Dermis blood vessel endothelial cell (primary cell): ENCODE measurements at places on chromosomes 11 and 22. TPM values are rescaled to one million over a fixed set of nuclear protein-coding genes. Genes with fewer than 3 reads are reported as not detected.

Gene LARGE1
- total RNA-seq = 7.2 and 14.0 TPM in 2 replicates

Gene MRPL48
- total RNA-seq = 24.3 and 30.4 TPM in 2 replicates

Gene TMPRSS5
- 0.14 and 0.17 TPM in 2 replicates for total RNA-seq

DNA sequence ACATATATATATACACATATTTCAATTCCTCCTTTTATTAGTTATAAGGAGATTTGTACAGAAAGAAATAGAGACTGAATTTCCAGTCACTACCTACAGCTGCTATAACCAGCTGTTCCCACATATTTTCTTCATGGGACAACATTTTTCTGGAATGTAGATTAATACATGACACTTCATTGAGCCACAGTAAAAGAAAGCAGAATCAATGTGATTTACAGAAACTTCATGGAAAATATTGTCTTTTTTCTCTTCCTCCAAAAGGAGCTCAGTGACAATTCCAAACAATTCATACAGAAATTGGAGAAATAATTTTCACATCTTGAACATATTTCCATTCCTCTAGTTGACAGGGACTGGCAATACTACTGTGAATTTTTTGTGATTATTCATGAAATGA is 249.2 kb downstream of the DLG2 start:
- DNase-seq = no peak

GRCh38 chr11:69878927-69879728 is 59.9 kb upstream of the FGF3 start:
- no peak for DNase-seq

Gene CTSD
- 383 and 407 TPM in 2 replicates for total RNA-seq

GRCh38 chr11:96055706-96056387 is 131.9 kb upstream of the MTMR2 start:
- DNase-seq = no peak

DNA sequence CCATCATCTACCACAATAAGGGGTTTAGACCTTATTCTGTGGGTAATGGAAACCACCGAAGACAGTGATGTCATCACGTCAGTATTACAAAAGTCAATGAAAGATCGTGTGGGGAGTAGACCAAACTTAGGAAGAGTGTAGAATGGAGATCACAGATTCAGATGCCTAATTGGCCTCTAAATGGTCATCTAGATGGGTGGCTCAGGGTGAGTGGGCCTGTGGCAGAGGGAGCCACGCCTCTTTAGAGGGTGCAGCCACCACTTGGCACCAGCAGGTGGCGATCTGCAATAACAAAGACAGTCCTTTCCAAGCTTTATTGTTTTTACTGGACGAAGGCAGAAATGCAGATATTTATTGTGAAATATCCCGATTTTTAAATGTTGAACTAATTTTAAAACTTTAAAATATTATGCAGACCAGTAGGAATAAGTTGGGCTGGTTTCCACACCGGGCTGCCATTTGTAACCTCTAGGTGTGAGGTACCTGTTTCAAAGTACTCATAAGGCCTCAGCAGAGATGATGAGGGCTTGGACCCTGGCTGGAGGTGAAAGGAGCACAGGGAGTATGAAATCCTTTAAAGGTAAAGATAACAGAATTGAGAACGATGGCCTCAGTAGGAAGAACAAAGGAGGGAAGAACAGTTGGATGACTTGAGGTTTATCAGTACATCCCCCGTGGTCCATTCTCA is 222.0 kb downstream of the DBX1 start:
- peak; percentile 81 for DNase-seq

DNA sequence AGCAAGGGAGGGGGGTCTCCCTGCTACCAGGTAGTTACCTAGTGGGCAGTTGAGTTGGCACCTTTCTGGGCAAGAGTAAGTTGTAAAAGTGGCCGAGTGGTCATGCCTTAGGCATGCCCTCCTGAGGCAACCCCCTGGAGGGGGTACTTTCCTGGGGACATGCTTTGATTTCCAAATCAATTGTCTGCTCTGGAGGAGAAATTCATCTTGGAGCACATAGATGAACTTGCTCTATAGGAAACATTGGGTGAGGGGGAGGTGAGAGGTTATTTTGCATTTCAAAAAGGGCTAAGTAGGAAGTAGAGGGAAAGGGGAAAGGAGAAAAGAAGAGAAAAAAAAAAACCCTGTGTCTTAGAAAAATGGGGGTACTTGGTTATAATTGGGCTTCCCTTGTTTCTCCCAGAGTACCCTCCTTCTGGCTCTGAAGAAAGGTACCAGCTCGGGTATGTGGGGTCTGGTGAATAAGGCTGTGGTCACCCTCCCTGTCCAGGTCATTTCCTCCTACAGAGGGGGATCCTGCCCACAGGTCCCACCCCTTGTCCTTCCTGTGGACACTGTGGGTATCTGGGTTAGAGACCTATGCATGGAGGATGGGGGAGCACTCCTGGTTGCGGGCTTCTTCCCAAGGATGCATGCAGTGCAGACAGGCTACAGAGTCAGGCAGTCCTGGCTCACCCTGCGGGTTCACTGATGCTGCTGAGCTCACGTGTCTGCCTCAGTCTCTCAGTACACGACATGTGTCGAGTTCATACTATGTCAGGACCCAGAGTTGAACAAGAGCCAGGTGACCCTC is 193.5 kb downstream of the MYO18B start:
- no peak for DNase-seq

- no peak for DNase-seq
These were observed 1.7 kb downstream of the CHST1 start for GRCh38 chr11:45663486-45664375.

- DNase-seq = no peak
These were observed at the start of gene C22orf42 for GRCh38 chr22:32158712-32159533. C22orf42 (minus strand) TSS chr22:32159303; CDS start chr22:32159215, 88 bp downstream.

DNA sequence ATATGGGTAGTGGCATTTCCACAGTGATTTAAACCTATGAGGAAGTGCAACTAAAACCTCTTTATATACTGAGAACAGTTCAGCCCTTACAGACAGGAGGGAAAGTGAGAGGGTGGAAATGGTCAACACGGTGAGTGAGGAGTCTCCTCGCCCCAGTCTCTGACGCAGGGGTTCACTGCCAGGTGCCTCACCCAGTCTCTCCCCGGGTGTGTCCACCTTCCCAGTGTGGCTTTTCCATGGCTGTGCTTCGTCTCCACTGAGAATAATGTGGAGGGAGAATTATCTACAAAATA is 116.6 kb upstream of the TOP3B start:
- no peak for DNase-seq

DNA sequence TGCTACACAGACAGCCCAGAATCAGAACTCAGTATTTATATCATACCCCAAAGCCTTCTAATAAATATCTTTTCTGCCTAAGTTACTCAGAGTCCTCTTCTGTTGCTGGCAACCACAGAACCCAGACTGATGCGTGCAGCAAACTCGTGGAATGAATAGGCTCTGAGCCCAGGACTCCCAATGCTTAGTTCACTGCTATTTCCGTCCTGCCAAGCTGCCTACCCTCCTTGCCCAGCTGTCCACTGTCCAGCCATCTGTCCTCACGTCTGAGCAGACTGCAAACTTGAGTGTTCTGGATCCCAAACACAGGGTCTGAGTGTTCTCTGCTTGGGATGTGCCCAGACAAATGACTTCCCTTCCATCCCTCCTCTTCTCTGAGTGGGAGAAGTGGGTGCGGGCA is 19.4 kb downstream of the PTPN5 start:
- no peak for DNase-seq

DNA sequence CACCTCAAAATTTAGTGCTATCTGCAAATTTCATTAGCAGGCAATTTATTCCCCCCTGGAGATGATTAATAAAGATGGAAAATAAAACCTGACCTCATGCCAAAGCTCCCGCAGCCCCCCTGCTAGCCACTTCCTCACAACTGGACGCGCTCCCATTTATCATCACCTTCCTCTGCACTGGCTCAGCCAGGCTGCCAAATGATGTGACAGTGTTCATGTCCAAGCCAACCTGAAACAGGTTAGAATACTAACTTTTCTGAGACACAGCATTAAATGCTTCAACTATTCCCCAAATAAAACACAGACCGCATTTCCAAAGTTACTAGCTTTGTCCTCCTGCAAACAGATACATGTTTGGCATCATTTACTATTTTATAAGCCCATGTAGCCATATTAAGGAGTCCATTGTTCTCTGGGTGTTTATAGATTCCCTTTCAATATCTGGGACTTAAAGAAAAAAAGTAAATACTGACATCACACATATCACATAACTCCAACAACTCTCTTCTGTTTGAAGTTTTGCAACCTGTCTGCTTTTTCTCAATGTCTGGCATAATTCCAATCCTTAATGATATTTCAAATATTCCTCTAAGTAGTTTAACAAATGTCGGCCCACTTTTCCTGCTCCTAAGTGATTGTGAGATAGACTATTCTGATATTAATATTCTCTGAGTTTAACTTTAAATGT is 829.7 kb upstream of the FAT3 start:
- DNase-seq = no peak

GRCh38 chr22:36439481-36440271 is 41.8 kb downstream of the TXN2 start:
- DNase-seq = peak; percentile 77

- no peak for DNase-seq
These were observed 41.9 kb downstream of the MSANTD4 start for GRCh38 chr11:105979997-105980703.

DNA sequence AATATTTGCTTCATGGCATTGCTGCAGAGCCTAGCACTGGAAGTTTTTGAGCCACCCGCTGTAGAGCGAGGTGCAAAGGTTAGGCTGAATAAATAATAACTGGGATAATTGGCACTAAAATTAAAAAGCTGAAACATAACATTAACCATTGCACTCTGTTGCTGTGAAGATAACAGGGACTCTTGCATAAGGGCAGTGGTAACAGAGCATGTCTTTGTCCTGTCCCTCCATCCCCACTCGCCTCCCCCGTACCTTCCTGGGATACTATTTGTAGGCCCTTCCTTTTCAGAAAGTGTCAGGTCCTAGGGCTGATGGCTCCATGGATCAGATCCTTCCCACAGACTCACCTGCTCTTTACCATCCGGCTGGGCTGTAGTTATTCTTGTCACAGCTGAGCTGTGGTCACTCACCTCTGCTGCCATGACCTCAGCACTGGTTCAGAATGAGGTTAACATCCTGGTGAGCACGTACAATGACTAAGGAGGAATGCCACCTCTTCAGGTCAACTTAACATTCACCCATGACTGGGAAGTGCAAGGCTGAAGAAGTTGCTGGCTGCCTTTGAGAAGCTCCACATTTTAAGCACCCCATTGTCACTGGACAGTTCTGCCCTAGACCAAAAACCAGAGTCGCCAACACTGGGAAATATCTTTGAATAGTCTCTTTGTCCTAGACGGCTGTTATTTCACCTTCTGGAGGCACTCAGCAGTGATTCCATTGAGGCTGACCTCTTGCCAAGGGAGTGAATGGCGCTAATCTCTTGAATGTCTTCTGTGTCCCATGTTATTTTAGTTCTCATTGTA is 103.2 kb upstream of the KIRREL3 start:
- DNase-seq = no peak

Gene C22orf42
- not detected in 2 replicates for total RNA-seq

- DNase-seq = no peak
These were observed 31.4 kb downstream of the LRFN4 start for GRCh38 chr11:66888282-66888681.

Gene CCDC116
- total RNA-seq = 0.17 and 0.28 TPM in 2 replicates

Gene HMBS
- 3.4 and 11.2 TPM in 2 replicates for total RNA-seq

Gene JHY
- 0.47 and 0.51 TPM in 2 replicates for total RNA-seq

DNA sequence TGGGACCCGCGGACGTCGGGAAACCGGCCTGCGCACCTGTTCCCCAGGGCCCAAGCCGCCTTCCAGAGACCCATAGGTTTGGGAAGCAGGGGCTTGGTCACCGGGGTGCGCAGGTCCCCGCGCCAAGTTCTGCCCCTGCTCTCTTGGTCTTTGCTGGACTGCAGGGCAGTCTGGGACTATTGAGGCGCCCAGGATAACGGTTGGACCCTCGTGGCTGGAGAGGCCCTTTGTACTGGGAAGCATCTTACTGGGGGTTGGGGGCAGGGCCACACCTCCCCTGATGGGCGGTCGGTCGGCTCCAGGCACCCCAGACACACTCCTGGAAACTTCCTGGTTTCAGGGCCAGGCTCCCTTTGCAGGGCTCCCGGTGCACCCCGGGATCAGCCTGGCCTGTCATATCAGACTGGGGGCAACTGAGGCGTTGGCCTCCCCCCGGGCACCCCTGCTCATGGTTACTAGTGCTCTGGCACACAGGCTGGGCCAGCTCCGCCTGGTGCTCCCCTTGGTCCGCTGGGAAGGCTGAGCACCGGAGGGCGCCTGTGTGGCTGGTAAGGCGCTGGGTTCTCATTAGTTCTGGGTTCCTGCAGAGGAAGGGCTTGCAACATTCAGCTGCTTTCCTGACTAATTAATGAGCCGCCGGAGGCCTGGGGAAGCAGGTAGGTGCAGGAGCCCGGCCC is 1250.5 kb downstream of the BRD1 start:
- DNase-seq = peak; percentile 8

Gene SYTL2
- total RNA-seq = 1.7 and 2.0 TPM in 2 replicates

DNA sequence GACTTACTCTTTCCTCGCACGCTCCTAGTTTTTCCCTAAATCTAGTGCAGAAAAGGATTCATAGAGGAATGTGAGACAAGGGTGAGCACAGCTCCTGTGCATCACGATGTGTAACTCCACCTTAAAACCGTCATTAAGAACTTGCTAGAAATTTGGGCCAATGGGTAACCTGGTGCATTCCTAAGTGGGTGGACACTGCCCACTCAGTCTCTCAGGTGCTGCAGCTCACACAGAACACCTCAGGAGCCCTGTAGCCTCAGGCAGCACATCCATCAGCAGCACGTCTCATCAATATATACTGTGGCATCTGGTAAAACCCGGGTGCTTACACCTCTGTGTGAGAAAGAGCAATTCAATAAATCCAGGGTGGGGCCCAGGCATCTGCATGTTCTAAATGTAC is 12.4 kb downstream of the POU2AF3 start:
- DNase-seq = no peak

GRCh38 chr22:37582526-37582925 is 2.6 kb upstream of the LGALS2 start:
- no peak for DNase-seq

Gene GRM5
- total RNA-seq = under 0.01 TPM in 1 of 2 replicates, not detected in the other

GRCh38 chr11:102186551-102187191 is 76.4 kb downstream of the YAP1 start:
- no peak for DNase-seq

Gene TYR
- total RNA-seq = not detected in 2 replicates

GRCh38 chr11:73384125-73384441 is 7.9 kb downstream of the RELT start:
- DNase-seq = no peak

- DNase-seq = no peak
These were observed 4.1 kb upstream of the CABP7 start for GRCh38 chr22:29715705-29716104.

GRCh38 chr11:6191742-6192141 is 7.3 kb upstream of the OR52W1 start:
- DNase-seq = no peak

Gene KIRREL3
- total RNA-seq = not detected in 2 replicates

- no peak for DNase-seq
These were observed 61.7 kb upstream of the VPREB1 start for GRCh38 chr22:22182990-22183264.

DNA sequence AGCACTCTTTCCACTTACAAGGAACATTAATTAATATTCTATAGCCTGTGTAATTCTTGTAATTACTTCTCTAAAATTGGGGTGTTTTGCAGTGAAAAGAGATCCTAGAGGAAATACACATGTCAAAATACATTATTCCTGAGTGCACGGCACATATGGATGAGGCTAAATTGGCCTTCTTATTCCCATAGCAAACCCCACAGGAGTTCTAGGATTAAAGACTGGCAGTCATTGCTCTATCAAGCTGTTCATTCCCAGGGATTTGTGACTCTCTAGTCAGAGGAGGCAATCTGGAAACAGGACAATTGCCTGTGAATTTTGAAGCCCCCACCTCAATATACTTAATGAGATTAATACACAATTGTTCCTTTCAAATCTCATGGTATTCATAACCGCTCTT is 145.9 kb upstream of the OPCML start:
- no peak for DNase-seq

GRCh38 chr11:115665958-115666357 is 161.7 kb upstream of the CADM1 start:
- no peak for DNase-seq
